Naive thymus-derived CD8-positive, alpha-beta T cell (primary cell): ENCODE measurements at places on chromosomes 4 and X. TPM values are rescaled to one million over a fixed set of nuclear protein-coding genes. Genes with fewer than 3 reads are reported as not detected.
A peak's percentile ranks its signal among the peaks of the same experiment; 100 is the strongest.

Gene NOP14
- total RNA-seq: 47.8 TPM

GRCh38 chrX:97790850-97791249 is 907.1 kb downstream of the RPA4 start:
- H3K27ac ChIP-seq: no peak overlapping the region
- no peaks in the 10 kb centered on the region for H3K27me3 ChIP-seq
- no peaks in the 10 kb centered on the region for H3K4me1 ChIP-seq
- no peaks in the 10 kb centered on the region for H3K36me3 ChIP-seq

Gene PDE6B
- total RNA-seq: 24.7 TPM

GRCh38 chr4:176774852-176775251 is 17.9 kb downstream of the VEGFC start:
- no peak overlapping the region for H3K4me3 ChIP-seq
- no peak overlapping the region for H3K27ac ChIP-seq
- no peak for DNase-seq
- H3K36me3 ChIP-seq: no peaks in the 10 kb centered on the region
- H3K27me3 ChIP-seq: no peaks in the 10 kb centered on the region
- no peaks in the 10 kb centered on the region for H3K4me1 ChIP-seq

DNA sequence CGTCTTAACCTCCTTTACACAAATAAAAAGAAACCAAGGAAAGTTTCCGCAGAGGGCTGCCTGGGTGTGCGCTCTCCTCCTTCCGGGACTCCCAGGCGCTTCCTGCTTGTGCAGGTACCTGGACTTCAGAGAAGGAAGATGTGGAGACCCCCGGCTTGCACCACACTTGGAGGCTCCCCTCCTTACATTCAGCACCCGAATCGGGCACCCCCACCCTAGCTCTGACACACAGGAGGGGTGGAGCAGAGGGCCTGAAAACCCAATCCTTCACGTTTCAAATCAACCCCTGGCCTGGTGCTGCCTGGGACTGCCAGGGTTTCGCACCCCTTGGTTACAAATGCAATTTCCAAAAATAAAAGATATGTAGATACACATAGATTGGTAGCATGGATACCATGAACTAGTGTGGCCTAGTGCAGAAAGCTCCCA is 3.1 kb downstream of the NKX3-2 start:
- peaks cover 7% of the 10 kb centered on the region for H3K36me3 ChIP-seq
- H3K4me3 ChIP-seq: peak overlapping the region; percentile 72
- H3K27me3 ChIP-seq: peaks cover 51% of the 10 kb centered on the region
- H3K27ac ChIP-seq: no peak overlapping the region
- peaks cover 48% of the 10 kb centered on the region for H3K4me1 ChIP-seq

GRCh38 chrX:148517176-148517575 is 16.8 kb downstream of the AFF2 start:
- H3K27ac ChIP-seq: no peak overlapping the region
- H3K4me1 ChIP-seq: no peaks in the 10 kb centered on the region
- H3K4me3 ChIP-seq: no peak overlapping the region
- DNase-seq: no peak

- no peak for DNase-seq
- H3K27ac ChIP-seq: no peak overlapping the region
- peaks cover 3% of the 10 kb centered on the region for H3K36me3 ChIP-seq
- H3K4me1 ChIP-seq: no peaks in the 10 kb centered on the region
These were observed 250.1 kb downstream of the SNCA start for GRCh38 chr4:89586864-89587263.

DNA sequence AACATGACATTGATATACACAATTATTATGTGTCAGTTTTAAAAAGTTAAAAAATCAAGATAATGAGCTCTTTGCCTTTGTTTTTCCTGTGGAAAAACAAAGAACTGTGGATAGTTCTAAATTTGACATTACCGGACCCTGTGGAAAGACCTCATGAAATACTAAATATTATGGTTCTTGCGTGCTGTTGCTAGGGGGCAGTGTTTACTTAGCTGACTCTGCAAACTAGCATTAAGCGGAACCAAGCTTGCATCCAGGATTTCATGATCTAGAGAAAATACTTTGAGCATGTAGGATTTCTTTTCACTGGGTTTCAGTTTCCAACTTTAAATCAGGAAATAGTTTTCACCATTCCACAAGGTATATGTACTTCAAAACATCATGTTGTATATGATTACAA is 33.6 kb downstream of the CLCN4 start:
- DNase-seq: no peak
- no peaks in the 10 kb centered on the region for H3K36me3 ChIP-seq
- H3K4me1 ChIP-seq: peaks cover 2% of the 10 kb centered on the region
- H3K27me3 ChIP-seq: peaks cover 1% of the 10 kb centered on the region
